ENCODE measurements at places on chromosomes 2 and 18.

DNA sequence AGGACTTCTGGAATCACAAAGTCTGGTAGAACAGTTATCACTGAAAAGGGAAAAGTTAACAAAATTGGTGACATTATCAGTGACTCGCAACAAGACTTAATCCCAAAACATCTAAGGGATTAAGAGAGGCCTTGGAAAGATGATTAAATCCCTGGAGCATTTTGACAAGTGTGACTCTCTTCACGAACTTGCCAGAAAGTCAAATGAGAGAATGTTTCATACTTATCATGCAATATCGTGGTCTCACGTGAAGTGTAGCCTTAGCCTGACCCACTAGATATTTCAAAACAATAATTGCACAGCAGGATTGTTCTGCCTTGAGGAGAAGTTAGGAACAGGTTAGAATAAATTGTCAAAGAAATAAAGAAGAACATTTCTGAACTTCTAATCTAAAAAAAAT lies 104.5 kb downstream of the COL6A3 start:
- peak; percentile 43 for DNase-seq

GRCh38 chr18:58633874-58634273 lies 5.0 kb upstream of the ALPK2 start:
- no peak for DNase-seq

- DNase-seq, result no peak
Observed at GRCh38 chr2:128754246-128754724, 435.6 kb upstream of the HS6ST1 start.

- DNase-seq, result no peak
Observed at GRCh38 chr2:242017086-242017485, 147.6 kb downstream of the RTP5 start.

DNA sequence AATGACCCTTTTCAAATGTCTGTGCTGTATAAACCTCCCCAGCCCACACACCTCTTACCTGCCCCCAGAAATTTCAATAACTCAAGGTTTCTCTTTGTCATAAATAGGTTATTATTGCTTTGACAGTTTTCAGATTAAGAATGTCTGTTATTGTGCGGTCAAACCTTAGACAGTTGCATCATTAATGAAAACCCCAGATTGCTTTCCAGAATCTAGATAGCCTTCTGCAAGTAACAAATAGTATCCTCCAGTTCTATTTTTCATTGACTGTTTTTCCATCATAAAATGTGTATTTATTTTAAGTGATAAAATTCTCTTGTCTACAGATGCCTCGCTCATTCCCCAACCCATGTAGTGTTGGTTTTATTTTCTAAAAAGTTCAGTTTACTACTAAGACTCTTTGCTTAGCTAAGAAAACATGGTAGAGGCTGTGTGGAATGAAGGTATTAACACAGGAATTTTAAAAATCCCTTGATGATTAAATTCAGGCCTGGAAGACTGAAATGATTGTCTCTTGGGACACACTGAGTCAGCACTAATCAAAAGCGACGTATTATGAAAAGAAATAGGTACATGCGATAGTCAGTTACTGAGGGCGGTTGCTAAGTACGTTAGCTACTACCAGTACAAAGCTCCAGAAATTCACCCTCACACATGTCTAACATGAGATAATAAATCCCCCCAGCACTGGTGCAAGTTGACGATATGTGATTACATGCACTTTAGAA lies 38.4 kb upstream of the ITGAV start:
- DNase-seq, result no peak

DNA sequence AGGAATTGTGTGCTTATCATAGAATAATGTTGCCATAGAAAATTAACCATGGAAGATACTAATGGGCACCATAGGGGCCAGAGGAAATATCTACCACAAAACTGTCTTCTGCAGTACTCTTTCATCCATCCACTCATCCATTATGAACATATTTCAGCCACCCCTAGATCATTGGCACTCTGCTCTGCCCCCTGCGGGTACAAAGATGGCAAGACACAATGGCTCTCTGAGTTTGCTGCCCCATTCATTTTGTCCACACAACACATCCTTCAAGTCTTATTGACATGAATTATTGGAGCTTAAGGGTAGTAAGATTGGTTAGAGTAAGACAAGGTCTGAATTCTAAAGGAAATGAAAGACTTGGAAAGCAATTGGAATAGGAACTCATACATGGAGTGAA lies 1224.7 kb upstream of the CELF4 start:
- DNase-seq, result no peak

DNA sequence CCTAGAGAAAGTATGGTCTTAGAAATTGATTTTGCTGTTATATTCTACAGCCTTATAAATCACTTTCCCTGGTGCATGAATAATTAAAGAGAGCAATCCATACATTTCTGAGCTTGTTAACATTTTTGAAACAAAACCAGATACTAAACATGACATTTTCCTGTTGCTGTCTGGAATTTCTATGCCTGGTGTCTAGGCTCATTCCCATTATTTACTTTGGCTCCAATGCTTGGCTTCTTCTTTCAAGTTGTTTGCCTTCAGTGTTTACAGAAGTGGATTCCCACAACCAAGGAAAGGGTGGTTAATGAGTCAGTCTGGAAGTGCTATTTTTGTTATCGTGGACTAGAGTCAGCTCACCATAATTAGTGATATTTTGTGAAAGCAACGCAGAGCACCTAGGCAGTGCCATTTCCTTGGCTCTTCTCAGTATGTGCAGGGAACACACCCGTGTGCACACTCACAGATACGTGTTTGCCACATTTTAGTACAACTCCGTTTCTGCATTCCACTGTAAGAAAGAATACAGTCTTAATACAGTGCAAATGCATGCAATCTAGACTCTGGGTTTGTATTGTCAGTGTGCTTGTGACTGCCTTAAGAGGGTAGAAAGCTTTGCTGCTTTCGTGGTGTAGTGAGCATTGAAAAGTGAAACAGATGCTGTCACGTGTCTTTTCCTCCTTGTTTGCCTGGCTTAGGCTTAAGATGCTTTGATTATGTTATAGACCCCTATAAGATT lies 185.0 kb upstream of the RASGRP3 start:
- peak; percentile 91 for DNase-seq

DNA sequence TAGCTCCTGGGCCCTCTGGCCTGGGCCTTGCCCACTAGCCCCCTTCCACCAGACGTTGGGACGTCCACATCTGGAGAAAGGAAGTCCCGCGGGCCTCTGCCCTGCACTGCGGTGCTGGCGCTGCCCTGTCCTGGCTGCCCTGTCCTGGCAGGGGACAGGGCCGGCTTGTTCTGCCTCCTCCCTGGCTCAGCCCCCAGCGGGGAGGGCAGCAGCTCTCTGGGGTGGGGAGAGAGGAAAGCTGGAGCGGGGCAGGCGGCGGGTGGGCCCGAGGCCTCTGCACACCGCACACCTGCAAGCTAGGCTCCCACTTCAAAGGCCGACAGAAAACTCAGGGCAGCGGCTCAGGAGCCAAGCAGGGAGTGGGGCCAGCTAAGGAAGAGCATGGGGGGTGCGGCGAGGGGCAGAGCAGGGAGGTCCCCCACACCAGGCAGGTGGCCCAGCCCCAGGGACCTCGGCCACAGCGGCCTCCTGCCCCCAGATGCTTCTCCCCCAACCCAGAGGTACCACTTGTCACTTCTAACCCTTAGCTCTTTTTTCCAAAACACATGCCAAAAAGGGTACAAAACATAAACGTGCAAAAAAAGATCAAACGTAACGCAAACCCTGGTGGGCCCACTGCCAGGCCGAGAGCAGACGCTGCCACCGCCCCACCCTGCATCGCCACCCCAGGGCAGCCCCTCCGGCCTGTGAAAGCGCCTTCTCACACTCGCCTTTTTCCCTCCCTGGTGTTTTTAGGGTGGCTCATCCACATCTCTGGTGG lies 13.5 kb downstream of the SNED1 start:
- DNase-seq, result no peak

DNA sequence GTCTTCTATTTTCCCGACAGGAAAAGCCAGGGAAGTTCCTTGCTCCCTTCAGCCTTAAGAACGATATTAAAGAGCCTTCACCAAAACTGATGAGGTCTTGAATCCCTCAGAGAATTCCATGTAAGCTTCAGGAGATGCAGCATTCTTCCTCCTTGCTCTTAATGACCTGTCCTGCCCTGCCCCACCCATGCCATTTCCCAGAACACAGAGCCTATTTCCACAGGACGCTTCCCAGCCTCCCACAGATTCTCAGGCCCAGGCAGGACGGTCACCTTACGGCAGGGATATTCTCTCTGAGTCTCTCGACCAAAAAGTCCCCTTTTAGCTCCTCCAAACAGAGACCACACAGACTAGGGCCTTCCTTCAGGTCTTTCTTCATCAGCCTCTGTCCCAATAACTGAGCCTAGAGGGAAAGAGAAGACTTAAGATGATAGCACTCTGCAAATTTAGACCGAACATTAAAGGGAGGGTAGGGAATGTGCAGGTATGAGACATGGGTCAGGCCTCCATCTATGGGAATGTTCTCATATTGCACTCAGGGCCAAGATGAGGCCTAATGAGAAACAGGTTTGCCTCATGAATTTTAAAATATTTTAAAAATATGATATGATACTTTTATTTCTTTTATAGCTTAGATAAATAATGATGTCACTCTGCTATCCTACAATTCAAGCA lies 62.1 kb downstream of the COBLL1 start:
- no peak for DNase-seq

DNA sequence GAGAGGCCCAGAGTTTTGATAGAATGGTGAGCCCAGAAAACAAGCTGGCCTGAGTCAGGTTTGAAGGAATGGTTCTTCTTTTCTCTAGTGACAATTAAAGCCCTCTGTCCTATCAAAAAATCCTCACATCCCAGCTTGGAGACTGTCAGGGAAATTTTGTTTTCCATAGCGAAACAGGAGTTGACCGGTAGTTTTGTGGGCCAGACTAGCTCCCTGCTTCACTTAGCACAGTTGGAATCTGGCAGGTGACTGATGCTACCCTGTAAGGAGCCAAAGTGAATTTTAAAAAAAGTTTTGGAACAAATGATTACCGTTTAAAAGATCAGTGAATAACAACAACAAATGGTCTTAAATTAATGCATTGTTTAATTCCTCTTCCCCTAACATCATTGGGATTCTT lies 6.7 kb downstream of the NAB1 start:
- no peak for DNase-seq

DNA sequence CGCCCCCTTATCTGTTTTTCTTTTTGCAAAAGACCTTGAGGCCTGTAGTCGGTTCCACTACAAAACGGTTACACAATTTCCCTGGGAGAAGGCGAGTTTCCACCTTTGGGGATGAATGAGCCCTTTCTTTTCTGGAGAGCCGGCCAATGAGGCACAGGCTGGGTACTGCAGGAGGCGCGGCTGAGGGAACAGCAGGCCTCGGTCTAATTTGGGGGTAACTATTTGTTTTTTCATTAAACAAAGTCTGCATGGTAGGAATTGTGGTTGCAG lies 129.2 kb downstream of the MYCN start:
- no peak for DNase-seq

DNA sequence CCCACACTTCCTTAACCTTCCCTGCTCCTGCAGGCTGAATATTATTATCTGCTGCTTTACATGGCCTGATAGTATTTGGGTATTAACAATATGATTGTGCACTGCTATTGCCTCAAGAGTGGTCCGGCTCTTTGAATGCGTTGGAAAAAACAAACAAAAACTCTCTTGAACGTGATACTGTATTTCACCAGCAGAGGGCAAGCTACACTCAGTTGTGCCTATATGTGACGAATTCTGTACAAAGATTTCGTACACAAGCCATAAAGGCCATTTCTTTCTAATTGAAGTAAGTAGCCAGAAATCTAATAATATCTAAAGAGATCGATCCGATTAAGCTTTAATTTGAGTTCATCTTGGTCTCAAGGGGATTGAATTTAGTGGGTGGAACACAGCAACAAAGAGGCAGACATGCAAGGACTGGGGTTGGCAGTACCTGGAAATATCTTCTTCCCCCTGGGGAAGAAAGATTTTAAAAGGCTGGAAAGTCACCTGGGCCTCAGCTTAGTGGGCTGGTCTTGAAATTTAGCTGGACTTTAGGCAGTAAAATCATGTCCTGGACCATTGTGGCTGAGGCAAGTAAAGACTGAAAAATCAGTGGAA lies 49.3 kb upstream of the RAB6D start:
- DNase-seq, result peak; percentile 54

GRCh38 chr2:198702796-198703195 lies 754.9 kb downstream of the SATB2 start:
- no peak for DNase-seq

DNA sequence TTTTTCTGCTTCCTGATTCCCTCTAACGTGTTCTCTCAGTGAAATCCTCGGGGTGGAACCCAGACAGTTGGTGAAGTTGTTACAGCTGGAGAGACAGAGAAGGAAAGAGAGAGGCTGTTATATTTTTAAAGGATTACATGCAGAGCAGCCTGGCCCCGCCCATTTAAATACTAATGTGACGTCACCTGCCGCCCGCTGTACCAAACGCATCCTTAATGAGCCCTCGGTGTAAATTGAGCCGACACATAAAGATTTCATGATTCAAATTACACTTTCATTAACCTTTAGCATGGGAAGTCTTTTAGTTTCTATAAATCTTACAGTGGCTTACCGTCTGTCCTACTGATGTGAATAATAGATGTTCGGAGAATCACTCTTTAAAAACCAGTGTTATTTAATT lies 164.0 kb upstream of the SIX3 start:
- peak; percentile 11 for DNase-seq

DNA sequence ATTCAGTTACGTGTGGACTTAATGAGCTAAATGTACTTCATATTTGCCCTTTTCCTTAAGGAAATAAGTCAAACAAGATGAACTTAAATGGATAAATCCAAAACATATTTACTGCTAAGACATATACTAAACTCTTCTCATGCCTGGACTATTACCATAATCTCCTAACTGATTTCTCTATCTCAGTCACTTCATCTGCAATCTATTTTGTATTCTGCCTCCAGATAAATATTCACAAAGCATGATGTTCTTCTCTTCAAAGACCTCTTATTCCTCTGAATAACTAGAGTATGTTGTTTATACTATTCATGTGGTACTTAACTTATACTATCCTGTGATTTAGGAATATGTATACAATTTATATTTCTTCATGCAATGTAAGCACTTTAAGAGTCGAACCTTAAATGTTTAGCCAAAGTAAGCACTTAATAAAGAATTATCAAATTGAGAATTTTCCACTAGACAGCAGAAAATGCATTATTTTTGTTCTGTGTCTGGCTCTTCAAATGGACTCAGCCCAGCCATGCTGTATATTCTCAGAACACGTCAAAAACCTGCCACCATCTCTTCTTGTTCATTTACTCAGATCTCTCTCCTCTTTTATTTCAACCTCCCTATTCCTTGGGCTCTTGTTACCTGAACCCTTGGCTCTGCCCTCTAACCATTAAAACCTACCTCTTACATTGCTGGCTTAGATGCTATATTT lies 79.9 kb upstream of the ARHGAP28 start:
- no peak for DNase-seq

- peak; percentile 73 for DNase-seq
Observed at GRCh38 chr2:110211938-110212858, at the start of gene MTLN. MTLN (minus strand) TSS chr2:110212547; CDS start chr2:110212525, 22 bp downstream.

Measured in LHCN-M2 (cell line).